Activated naive CD4-positive, alpha-beta T cell (primary cell): ENCODE measurements at places on chromosomes 4 and X.

DNA sequence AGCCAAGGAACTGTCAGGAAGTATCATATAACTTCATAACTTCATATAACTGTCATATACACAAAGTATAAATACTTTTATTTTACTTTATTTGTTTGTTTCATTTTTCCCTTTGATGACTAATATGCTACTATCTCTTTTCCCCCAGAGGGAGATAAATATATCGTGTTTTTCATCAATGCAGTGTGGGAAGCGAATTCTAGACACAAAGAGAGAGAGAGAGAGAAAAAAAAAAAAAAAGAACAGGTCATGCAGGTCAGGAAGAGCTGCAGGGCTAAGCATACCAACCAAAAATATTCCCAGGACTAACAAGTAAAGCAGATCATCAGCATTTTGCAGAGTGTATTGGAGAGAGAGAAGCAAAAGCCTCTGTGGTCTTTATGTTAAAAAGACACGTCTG, 1849.2 kb downstream of the STIM2 start:
- DNase-seq: no peak

DNA sequence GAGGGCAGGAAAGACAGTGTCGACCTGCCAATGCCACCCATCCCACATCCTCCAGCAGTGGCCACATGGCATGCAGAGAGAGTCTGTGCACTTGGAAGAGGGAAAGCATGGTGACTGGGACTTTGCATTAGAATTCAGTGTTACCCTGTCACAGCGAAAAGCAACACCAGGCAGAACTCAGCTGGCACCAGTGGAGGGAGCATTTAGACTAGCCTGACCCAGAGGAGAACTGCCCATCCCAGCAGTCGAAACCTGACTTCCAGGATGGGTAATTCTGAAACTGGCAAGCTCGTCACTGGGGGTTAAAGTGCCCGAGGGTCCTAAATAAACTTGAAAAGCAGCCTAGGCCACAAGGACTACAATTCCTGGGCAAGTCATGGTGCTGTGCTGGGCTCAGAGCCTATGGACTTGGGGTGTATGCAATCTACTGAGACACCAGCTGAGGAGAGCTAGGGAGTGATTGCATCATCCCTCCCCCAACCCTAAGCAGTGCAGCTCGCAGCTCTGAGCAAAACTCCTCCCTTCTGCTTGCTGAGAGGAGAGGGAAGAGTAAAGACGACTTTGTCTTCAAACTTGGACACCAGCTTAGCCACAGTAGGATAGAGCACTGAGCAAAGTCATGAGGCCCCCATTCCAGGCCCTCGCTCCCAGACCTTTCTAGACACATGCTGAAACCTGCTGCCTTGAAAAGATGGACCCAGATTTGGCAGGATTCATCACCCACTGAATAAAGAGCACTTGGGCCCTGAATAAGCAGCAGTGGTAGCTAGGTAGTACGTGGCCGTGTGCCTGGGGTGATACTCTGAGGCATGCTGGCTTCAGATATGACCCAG, 68.8 kb downstream of the DDX60L start:
- DNase-seq: no peak

- no peak for DNase-seq
Measured at GRCh38 chr4:164779811-164780216, 25.9 kb downstream of the SMIM31 start.

- DNase-seq: no peak
Measured at GRCh38 chr4:24885342-24885741, 27.5 kb downstream of the CCDC149 start.

DNA sequence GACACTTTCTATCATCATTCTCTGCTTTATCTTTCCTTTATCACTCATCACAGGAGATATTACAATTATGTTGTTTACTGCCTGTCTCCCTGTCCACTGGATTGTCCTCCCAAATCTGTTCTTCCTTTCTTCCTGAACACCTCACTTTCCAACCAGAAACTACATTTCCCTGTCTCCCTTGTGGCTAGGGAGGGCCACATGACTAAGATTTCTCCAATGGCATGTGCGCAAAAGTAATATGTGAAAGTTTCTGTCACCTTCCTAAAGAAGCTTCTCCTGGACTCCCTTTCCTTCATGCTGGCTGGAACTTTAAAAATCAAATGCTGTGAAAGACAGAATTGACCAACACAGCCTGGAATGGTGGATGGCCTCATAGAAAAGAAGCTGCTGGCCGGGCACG, 25.8 kb downstream of the ATP11C start:
- no peak for DNase-seq
